ENCODE measurements at places on chromosomes 4 and X. TPM values are rescaled to one million over a fixed set of nuclear protein-coding genes. Genes with fewer than 3 reads are reported as not detected.

DNA sequence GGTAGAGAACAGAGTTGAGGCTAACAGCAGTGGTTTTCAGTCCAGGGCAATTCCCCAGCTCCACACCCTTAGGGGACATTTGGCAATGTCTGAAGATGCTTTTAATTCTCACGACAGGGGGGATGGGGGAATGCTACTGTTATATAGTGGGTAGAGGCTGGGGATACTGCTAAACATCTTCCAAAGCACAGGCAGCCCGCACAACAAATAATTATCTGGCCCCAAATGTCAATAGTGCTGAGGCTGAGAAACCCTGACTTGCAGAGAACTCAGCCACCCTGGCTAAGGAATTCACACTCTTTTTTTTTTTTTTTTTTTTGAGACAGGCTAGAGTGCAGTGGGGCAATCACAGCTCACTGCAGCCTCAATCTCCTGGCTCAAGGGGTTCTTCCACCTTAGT lies 60.6 kb downstream of the POLR2B start:
- no peak for DNase-seq

Gene MMRN1
- total RNA-seq: not detected

DNA sequence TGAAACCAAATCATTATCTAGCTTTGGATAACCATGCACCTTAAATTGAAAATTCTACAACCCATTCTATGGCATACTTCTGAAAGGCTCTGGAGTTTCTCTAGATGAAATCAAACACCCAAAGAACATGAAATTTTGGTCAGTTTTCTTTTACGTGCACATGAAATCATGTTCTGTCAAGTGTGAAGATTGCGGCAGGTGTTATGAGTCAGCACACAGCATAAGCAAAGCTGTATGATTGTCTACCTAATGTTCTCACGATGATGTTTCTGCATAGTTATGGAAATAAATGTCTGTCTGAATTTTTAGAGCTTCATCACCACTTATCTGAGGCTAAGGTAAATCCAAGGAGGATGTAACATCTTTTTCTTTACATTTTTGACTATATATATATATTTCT lies 495.3 kb downstream of the IL1RAPL1 start:
- no peak for DNase-seq

DNA sequence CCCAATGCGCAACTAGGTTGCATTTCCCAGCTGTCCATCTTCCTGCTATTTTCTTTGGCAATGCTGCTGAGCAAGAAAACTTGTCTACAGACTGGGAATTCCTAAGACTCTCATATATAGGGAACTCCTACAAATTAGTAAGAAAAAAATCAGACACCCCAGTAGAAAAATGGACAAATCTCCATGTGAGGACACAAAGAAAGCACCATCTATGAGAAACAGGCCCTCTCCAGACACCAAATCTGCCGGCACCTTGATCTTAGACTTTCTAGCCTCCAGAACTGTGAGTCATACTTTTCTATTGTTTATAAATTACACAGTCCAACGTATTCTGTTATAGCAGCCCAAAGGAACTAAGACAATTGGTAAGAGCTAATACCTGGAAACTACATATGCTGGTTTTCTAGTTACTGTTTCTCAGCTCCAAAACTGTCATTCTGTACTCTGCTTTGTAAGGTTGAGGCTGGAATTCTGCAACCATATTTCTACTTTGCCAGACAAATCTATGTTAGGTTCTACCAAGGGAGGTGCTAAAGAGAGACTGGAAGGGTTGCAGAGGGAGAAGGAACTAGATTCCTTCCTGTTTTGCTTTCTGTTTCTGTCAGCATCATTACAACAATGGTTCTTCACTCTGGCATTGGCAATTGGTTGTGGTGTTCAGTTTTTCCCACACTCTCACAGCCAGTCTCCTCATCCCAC lies 35.7 kb upstream of the FAM241A start:
- no peak for DNase-seq

Gene HPSE
- 5.1 TPM for total RNA-seq

GRCh38 chrX:18956303-18957032 lies 27.4 kb downstream of the PHKA2 start:
- no peak for DNase-seq

Gene PPP3CA
- total RNA-seq: 33.2 TPM
